Lung (tissue), 17 donors: ENCODE measurements at places on chromosomes 12 and 14.

DNA sequence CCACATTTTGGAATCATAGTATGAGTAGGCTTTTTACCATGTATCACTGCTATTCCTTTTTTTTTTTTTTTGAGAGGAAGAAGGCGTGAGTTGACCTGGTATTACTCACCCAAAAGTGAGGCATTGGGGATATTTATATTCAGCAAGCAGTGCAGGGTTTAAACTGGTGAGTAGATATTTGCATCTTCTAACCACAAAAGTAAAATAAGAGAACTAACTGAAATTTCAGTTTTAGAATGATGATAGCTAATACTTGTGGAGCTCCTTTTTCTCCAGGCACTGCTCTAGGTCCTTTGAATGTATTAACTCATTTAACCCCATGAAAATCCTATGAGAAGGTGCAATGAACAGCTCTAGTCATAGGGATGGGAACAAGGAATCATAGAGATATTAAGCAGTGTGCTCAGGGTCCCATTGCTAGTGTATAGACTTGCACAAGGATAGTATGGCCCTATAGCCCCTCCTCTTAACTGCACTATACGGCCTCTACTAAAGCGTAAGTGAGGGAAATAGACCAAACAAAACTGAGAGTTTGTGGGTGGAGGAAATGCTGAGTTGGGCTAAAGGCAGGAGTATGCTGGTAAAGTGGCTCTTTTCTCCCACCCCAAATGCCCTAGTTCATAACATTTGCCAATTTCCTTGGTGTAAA, 104.3 kb upstream of the MAX start:
- DNase-seq = no peak
- no peak overlapping the region for H3K4me3 ChIP-seq
- H3K27me3 ChIP-seq = no peaks in the 10 kb centered on the region
- no peaks in the 10 kb centered on the region for H3K36me3 ChIP-seq

DNA sequence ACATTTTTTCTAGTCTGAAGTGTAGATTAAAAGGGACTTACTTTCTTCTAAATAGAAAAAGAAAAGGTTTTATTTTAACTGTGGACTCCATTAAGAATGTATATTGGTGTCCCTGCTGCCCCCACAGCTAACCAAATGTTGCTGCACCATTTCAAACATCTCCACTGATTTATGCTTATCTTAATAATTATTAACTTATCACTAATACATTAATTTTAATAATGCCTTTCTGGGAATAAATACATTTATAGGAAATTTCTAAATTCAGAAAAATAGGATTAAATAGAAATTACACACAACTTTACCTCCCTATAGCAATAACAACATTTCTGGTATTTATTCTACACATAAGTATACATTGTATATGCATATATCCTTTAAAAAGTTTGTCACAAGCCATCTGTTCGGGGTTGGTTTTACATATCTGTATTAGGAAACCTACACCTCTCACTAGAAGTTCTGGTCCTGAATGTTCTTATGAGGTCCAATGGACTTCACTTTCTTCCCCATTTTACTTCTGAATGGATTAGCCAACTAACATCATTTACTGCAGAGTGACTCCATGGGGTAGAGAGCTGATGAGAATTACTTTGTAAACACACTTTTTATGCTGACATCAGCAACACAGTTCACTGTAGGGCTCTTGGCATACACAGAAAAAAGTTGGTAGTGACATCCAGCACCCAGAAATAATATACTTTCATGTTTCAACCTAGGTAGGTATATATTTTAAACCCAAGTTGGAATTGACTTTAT, 9.4 kb upstream of the SELPLG start:
- H3K27ac ChIP-seq = no peak overlapping the region
- H3K27me3 ChIP-seq = no peaks in the 10 kb centered on the region
- no peak overlapping the region for H3K4me3 ChIP-seq
- peaks cover 8% of the 10 kb centered on the region for H3K36me3 ChIP-seq
- DNase-seq = no peak

DNA sequence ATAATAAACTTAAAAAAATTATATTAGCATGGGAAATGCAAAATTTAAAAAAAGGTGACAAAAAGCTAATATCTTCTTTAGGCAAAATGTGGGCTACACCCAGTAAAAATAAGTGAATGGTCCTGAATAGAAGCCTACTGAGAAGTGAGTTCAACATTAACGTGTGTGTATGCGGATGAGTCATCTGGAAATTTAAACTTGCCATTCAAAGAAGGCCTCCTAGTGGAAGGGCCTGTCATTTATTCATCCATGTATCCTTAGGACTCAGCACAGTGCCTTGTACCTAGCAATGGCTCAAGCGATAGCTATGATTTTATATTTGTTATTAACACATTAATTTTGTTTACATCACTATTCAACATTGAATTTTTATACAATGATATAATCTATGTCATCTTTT, 226.2 kb downstream of the NUBPL start:
- H3K4me1 ChIP-seq = peaks cover 2% of the 10 kb centered on the region
- H3K36me3 ChIP-seq = no peaks in the 10 kb centered on the region
- no peak overlapping the region for H3K27ac ChIP-seq
- DNase-seq = no peak
- H3K27me3 ChIP-seq = no peaks in the 10 kb centered on the region

GRCh38 chr12:27922531-27923139, 49.9 kb downstream of the PTHLH start:
- no peaks in the 10 kb centered on the region for H3K27me3 ChIP-seq
- H3K27ac ChIP-seq = no peak overlapping the region
- H3K4me3 ChIP-seq = no peak overlapping the region
- peaks cover 3% of the 10 kb centered on the region for H3K4me1 ChIP-seq
- H3K36me3 ChIP-seq = no peaks in the 10 kb centered on the region

- H3K27ac ChIP-seq = no peak overlapping the region
- no peaks in the 10 kb centered on the region for H3K4me1 ChIP-seq
- H3K27me3 ChIP-seq = no peaks in the 10 kb centered on the region
- DNase-seq = no peak
Observed at GRCh38 chr12:128784030-128784760, 39.6 kb downstream of the SLC15A4 start.

- H3K4me1 ChIP-seq = no peaks in the 10 kb centered on the region
- no peaks in the 10 kb centered on the region for H3K27me3 ChIP-seq
- no peak overlapping the region for H3K27ac ChIP-seq
- no peaks in the 10 kb centered on the region for H3K36me3 ChIP-seq
- no peak for DNase-seq
Observed at GRCh38 chr14:104020471-104020870, 65.0 kb upstream of the ASPG start.
